ENCODE measurements at places on chromosomes 1 and 21.

- no peak for DNase-seq
Measured at GRCh38 chr1:226806988-226807387, 63.4 kb upstream of the PSEN2 start.

DNA sequence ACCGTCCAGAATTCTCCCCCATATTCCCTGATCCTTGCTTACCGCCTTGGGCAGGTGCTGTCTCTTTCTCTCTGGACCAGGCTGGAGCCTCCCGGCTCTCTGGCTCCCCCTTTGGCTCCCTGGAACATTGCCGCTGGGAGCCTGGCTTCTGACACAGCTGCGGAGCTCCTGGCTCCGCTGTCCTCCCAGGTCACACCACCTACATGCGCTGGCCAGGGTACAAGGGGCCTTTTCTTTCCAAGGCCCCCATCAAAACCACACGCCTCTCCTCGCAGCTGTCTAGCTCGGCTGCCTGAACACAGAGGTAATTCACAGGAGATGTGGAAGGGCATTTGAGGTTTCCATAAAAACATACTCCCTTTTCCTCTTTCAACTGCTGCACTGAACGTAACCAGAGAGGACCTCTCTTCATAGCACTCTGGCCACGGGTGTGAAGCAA lies 7.5 kb upstream of the ZNF648 start:
- peak; percentile 37 for DNase-seq

GRCh38 chr1:75136195-75136815 lies 2.1 kb downstream of the LHX8 start:
- no peak for DNase-seq

GRCh38 chr1:160375788-160376524 lies 9.1 kb downstream of the NHLH1 start:
- no peak for DNase-seq

All from activated naive CD4-positive, alpha-beta T cell treated with Interleukin-2 at 50 U/mL for 16 hours (primary cell).